Hypothalamus (tissue), 51 donors: ENCODE measurements at places on chromosomes 16 and 17.

DNA sequence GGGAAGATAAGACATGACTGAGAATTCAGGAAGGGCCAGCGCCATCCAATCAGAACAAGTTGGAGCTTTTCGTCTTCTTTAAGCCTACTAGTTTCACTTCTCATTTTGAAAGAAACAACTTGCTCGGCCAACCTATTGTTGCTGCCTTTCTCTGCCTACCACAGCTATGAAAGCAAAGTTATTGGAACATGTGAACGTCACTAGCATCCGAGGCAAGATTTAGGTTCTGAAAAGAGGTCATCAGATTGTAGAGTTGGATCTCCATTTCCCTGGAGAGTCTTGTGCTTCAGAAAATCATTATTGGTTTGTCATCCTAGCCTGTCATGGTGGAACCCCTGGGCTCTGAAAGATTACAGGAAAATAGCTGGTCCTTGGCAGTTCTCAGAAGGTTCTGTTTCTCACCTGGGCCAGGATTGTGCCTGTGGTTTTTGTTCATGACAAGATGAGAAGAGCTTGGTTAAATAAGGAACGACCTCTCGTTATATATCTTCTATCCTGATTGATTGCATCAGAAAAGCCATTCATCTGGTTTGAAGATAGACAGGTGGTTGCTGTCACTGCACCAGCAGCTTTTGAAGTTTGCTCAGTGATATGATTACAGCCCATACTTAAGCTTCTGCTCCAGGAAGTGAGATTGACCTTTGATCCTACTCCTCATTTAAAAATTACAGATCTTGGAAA, 25.3 kb downstream of the CDH13 start:
- DNase-seq, result no peak

GRCh38 chr16:19898924-19899604, 14.4 kb upstream of the GPRC5B start:
- DNase-seq, result no peak

DNA sequence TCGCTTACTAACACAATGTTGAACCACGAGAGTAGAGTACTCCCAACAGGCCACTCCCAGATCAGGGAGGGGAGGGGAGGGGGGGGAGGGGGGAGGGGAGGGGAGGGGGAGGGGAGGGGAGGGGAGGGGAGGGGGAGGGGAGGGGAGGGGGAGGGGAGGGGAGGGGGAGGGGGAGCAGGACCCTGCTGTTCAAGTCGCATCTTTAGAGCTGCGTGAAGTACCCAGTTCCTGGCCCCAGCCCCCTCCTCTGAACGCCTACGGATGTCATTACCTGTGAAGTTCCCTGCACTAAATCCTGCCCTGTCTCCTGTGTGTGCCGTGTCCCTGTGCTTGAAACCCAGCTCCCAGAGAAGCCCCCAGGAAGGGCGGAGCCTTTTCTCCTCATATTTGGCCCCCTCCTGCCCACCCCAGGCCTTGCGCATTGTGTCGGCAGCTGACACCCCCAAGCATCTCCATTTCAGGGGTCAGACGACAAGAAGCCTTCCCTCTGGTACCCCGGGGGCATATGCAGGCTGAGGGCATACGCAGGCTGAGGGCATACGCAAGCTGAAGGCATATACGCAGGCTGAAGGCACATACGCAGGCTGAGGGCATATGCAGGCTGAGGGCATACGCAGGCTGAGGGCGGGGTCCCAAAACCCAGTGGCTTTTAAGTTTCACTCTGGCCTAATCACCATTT, 330.2 kb downstream of the C16orf95 start:
- no peak for DNase-seq

DNA sequence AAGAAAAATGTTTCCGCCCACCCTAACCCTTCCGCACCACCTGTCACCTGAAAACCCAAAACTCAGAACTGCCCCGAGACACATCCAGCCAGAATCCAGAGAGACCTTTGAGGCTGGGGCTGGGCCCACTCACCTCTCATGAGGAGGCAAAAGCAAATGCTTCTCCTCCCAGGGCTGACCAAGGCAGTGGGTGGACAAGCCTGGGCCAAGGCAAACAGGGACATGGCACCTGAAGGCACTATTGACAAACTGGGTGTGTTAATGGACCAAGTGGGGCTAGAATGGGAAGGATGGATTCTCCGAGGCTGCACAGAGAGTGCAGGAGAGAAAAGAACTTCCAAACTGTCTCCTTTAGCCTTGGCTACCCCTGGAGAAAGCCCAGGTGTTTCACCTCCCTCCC, 54.4 kb downstream of the SOX9 start:
- no peak for DNase-seq

GRCh38 chr16:55056585-55057401, 126.1 kb downstream of the IRX5 start:
- no peak for DNase-seq

DNA sequence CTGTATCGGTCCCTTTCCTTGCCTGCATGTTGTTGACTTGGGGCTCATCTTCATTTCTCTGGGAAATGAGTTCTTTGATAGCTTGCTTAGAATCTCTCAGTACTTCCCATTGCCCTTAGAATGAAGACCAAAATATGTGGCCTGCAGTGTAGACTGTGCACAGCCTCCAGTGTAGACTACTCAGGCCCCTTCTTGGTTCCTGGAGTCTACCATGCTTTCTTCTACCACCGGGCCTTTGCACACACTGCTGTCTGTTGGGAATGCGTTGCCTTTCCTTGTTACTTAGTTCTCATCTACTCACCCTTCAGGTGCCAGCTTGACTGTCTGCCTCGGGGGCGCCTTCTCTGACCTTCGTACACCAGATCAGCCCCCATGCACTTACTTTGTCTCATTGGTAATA, 82.0 kb downstream of the ABCC1 start:
- no peak for DNase-seq

- DNase-seq, result no peak
These were observed 827 bp downstream of the MPO start for GRCh38 chr17:58279736-58280479.

DNA sequence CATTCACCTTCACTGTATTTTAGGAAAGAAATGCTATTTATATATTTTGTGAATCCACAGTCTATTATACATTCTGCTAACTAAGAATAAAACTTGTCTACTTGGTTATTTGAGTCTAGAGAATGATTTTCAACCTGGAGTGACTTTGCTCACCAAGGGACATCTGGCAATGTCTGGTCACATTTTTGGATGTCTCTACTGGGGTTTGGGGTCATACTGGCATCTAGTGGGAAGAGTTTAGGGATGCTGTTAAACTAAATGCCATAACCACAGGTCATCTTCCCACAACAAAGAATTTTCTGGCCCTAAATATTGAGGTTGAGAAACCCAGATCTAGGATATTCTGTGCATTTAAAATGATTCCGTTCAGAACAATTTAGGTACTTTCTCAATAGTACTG, 26.0 kb downstream of the KCNJ16 start:
- DNase-seq, result no peak

DNA sequence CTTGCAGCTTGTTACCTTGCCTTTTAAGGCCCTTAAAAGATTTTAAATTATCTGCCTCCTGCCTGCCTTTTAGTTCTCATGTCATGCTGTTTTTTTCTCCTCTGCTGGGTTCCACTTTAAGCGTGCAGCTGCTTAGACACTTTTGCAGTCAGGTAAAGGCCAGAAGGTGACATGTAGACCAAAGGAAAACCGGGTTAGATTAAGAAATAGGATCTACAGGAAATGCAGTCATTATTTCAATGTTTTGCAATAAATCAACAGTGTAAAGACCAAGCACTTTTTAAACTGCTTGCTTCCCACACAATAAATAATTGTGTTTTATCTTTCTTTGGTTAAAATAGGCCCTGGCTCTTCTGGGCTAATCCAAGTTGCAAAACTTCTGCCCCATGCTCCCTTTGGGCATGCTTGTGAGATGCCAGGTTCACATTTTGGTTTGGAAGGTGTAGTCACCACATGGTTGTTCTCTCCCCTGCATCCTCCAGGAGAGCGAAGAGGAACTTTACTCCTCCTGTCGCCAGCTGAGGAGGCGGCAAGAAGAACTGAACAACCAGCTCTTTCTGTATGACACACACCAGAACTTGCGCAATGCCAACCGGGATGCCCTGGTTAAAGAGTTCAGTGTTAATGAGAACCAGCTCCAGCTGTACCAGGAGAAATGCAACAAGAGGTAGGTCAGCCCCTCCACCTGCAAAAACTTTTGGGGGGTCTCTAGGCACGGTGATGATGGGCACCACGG, 54.9 kb downstream of the SDR42E1 start:
- DNase-seq, result no peak

DNA sequence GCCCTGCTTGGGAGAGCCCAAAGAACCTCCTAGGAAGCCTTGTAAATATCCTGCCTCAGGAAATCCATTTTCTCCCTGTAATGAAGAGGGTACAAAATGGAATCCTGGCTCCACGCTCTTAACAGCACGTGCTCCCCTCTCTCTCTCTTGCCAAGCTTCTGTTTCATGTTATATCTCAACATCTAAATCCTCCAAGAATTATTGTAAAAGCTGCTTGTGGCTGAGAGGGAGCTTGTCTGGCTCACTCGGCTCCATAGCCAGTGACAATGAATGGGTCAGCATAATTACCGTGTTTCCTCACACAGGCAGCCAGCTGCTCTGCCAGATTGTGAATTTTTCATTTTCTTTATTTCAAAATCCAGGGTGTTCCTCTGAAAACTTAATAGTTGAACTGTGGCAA, 317.8 kb downstream of the RBFOX1 start:
- DNase-seq, result no peak

DNA sequence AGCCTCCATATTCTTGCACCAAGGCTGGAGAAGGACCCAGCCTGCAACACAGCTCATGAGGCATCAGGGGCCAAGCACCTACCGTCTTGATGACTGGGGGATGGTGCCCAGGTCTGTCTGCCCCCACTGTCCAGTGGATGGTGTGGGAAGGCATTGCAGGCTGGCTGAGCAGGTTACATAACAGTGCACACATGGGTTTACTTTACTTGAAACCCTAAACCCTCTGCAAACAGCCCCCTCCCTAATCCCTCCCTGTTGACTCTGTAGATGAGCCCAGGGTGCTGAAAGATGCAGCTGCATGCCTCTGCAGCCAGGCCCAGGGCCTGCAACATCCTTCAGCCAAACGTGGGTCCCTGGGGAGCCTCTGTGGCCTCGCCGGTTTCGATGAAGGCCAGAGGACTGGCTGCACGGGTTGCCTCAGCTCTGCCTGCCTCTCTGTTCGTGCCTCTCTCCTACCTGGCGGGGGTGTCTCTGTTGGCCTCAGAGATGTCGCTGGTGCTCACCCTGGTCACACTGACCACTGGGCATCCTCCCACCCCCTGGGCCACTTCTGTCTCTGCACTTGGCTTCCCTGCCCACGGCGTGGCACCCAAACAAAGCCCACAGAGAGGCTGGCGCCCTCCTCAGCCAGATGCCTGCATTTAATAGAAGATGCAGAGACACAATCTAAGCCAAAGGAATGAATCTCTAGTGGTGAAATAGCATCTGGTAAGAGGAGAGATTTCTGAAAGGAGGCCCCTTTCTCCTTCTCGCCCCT, 95.1 kb downstream of the METRNL start:
- DNase-seq, result no peak

DNA sequence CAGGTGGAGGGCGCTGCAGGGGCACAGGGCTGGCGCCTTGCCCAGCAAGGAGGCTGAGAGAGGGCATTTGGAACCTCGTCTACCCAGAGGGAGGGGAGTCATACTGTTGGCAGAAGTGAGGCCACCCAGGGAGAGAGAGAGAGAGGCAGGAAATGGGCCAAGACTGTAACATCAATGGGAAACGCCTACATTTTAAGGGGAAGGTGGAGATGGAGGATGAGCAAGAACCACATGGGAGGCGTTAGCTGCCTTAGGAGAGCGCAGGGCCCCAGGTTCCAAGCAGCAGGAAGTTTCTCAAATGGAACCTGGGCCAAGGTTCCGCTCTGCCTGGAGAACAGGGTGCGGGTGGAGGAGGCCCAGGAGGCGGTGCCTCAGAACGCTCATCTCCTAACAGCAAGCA, 2.7 kb upstream of the WFDC1 start:
- no peak for DNase-seq

DNA sequence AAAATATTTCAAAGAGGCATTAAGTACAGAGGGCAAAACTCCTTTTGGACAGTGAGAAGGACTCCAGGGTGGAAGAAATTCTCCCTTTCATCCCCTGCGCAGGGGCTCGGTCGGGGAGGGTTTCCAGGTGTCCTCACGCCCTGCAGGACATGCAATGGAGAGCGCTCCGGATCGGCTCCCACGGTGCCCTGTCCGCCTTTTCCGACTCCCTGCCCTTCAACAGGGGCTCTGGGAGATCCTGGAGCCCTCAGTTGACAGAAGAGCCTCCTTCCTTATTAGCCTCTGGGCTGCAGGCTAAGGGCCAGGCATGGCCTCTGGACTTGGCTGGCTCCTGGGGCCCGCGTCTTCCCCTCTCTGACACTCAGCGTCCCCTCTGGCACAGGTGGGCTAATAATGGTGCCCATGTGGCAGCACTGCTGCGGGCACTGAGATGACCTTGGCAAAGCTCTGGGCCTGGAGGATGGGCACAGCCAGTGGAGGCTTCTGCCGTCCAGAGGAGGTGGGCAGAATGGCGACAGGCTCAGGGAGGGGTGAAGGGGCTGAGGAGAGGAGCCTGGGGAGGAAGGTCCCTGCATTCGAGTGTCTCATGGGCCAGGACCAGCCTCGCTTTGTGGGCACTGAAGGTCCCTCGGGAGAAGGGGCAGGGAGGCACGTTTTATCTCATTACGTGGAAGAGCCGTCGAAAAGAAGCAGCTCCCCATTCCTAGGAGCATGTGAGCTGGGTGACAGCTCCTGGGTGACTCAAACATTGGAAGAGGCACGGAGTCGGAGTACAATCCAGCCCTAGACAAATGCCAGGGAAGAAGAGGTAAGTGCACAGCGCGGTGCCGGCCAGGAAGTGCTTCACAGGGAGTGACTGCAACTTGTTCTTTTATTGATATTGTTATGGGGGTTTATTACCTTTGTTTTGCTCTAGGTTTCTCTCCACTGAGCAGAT, 161.7 kb downstream of the IRF8 start:
- no peak for DNase-seq

GRCh38 chr16:6536411-6536810, 796.2 kb upstream of the RBFOX1 start:
- DNase-seq, result no peak

GRCh38 chr16:29844575-29845331, 18.3 kb downstream of the CDIPT start:
- DNase-seq, result no peak

- no peak for DNase-seq
These were observed 88.3 kb upstream of the GSE1 start for GRCh38 chr16:85524630-85525419.

DNA sequence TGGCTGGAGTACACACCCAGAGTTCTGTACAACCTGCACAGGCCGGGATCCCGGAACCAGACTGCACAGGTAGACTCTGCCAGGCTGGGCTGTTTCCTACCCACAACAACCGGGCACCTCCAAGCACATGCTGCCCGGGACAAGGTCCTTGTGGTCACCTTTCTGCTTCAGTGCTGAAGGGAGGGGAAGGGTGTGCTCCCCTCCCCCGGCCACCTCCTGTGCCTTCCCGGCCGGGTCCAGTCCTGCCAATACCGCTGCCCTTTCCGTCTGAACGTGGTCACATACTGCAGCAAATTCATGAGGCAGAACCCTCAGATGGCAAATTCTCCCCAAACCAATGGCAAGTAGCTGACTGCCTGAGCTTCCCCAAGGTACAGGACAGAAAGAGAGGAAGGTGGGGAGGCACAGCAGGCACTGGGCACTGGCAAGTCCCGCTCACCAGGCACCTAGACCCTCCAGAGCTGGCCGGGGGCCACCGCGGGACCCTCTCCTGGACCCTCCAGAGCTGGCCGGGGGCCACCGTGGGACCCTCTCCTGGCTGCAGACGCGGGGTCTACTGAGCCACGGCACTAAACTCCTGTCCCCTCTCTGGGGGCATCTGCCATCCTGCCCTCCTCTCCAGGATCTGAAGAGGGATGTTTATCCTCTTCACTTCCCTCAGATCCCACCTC, 22.8 kb downstream of the SLC43A2 start:
- no peak for DNase-seq

GRCh38 chr16:82282662-82283061, 112.6 kb upstream of the MPHOSPH6 start:
- no peak for DNase-seq
